ENCODE measurements at places on chromosomes 16 and 17. TPM values are rescaled to one million over a fixed set of nuclear protein-coding genes. Genes with fewer than 3 reads are reported as not detected.

Gene GAN
- 6.8 TPM for polyA plus RNA-seq

Gene RNF157
- 0.20 TPM for polyA plus RNA-seq

Gene GCSH
- 14.8 TPM for polyA plus RNA-seq

Gene SAT2
- 54.0 TPM for polyA plus RNA-seq

Gene TAOK1
- 5.4 TPM for polyA plus RNA-seq

Gene DHRS7C
- 0.05 TPM for polyA plus RNA-seq

Gene PROCA1
- 0.59 TPM for polyA plus RNA-seq

Gene MYLK3
- polyA plus RNA-seq = 0.04 TPM

Gene KRT24
- 229 TPM for polyA plus RNA-seq

Gene HOXB4
- polyA plus RNA-seq = 1.8 TPM

Gene AATK
- polyA plus RNA-seq = 1.2 TPM

Gene CIBAR2
- polyA plus RNA-seq = not detected

Gene CNGB1
- 0.04 TPM for polyA plus RNA-seq

Gene KRTAP2-1
- not detected for polyA plus RNA-seq

Gene SLC38A8
- polyA plus RNA-seq = not detected

Gene GFAP
- polyA plus RNA-seq = 0.08 TPM

Gene KRT27
- 0.05 TPM for polyA plus RNA-seq

Gene KRTAP4-5
- polyA plus RNA-seq = not detected

Gene CCL13
- polyA plus RNA-seq = 0.24 TPM

Gene HOXB8
- polyA plus RNA-seq = not detected

Gene MT1E
- 268 TPM for polyA plus RNA-seq

Gene SEC14L5
- polyA plus RNA-seq = 0.49 TPM

Gene EFNB3
- polyA plus RNA-seq = 0.67 TPM

Gene SNX20
- polyA plus RNA-seq = 0.43 TPM

Gene RPAIN
- polyA plus RNA-seq = 22.1 TPM

Gene PRMT7
- 36.0 TPM for polyA plus RNA-seq

Gene KCNH6
- 0.04 TPM for polyA plus RNA-seq

Gene NPIPA7
- polyA plus RNA-seq = 42.0 TPM

Gene G6PC1
- not detected for polyA plus RNA-seq

Gene KCNG4
- polyA plus RNA-seq = not detected

Gene PIK3R5
- polyA plus RNA-seq = 1.1 TPM

Gene MEIOC
- polyA plus RNA-seq = 0.06 TPM

Gene TAT
- not detected for polyA plus RNA-seq

Gene GLTPD2
- 0.38 TPM for polyA plus RNA-seq

Gene FKBP10
- 5.8 TPM for polyA plus RNA-seq

Gene ATP2C2
- 1.1 TPM for polyA plus RNA-seq

Gene OR1A2
- not detected for polyA plus RNA-seq

Gene CCDC144A
- 0.43 TPM for polyA plus RNA-seq
